GM23248 (cell line): ENCODE measurements at places on chromosomes 6 and 20. TPM values are rescaled to one million over a fixed set of nuclear protein-coding genes. Genes with fewer than 3 reads are reported as not detected.

DNA sequence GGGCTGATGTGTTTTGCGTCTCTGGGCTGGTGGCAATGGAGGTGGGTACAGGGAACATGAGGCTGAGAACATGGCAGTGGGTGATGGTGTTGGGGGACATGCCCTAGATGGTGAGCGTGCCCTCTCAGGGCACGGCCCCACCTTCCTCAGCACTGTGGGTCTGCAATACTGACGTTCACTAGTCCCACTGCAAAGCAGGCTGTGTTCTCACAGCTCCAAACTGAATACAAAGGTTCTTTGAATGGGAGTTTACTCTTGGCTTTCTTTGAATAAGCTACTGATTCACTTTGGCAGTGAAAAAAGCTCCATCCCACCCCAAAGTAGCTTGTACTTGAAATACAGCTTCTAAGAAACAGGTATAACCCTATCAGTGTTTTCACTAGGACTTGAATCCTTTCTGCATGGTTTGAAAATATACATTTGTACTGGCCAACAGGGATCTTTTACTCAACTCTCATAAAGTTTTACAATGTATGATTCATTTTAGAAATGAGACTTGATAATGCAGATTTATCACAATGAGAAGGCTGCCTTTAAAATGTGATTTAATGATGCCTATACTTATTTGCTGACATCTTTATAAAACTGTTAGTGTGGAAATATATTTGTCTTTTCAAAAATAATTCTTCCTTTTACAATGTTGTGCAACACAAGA lies 400.7 kb downstream of the ZFAND3 start:
- no peak for DNase-seq

Gene TAP1
- 29.8 and 30.7 TPM in 2 replicates for polyA plus RNA-seq

DNA sequence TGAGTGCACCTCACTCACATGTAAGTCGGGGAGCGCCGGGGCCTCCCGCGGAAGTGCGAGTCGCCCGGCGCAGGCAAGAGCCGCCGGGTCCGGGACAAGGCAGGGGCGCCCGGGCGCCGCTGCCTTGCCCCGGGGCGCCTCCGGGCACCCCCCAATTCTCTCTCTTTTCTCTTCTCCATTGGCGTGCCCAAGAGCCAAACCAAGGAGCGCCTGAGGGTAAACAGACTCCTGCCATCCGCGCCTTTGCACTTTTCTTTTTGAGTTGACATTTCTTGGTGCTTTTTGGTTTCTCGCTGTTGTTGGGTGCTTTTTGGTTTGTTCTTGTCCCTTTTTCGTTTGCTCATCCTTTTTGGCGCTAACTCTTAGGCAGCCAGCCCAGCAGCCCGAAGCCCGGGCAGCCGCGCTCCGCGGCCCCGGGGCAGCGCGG lies 36.8 kb downstream of the GNAS start:
- DNase-seq = no peak

DNA sequence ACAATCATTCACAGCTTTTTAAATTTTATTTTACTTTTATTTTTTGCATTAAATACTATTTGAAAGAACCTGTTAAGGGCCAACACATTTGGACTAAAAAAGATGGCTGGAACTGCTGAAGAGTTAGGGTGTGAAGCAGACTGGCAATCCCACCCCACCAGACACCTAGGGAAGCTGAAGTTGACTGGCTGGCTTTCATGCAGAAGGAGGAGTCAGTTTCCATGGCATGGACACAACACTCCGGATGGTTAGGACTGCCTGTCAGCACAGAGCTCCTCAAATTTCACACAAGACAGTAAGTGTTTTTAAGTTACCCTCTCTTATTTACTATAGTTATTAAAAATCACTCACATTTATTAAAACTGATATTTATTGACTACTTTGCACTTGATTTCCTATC lies at the start of gene ANKRD66:
Gene ANKRD66, plus strand, starts transcription at position 238 of the 400 bp plus-strand sequence. CDS start 5,016 bp downstream, outside the sequence.
- DNase-seq = no peak

- peak; percentile 82 for DNase-seq
These were observed 8.0 kb upstream of the SIM1 start for GRCh38 chr6:100472674-100473073.

DNA sequence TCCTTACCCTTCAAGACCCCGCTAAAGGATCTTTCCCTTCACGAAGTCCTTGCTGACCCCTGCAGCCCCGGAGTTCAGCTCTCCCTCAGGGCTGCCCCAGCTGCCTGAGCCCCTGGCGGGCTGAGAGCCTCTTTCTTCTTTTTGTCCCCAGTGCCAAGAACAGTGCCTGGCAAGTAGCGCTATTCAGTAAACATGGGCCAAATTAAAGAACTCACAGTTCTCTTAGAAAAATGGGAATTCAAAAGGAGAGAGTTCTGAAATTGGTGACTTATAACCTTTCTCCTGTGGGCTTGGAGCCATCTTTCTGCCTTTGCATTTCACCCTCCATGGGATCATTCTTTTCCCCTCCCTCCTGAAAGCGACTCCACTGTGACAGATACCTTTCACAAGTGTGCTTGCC lies 227.2 kb downstream of the TMEM242 start:
- DNase-seq = no peak

- peak; percentile 4 for DNase-seq
These were observed at the start of gene PROKR2 for GRCh38 chr20:5316188-5317158. Gene PROKR2 (minus strand): TSS chr20:5316954. CDS start chr20:5314369, 2,585 bp downstream.

- DNase-seq = no peak
These were observed 46.3 kb downstream of the HBS1L start for GRCh38 chr6:135008072-135008940.

Gene C4A
- 1.3 and 2.4 TPM in 2 replicates for polyA plus RNA-seq

DNA sequence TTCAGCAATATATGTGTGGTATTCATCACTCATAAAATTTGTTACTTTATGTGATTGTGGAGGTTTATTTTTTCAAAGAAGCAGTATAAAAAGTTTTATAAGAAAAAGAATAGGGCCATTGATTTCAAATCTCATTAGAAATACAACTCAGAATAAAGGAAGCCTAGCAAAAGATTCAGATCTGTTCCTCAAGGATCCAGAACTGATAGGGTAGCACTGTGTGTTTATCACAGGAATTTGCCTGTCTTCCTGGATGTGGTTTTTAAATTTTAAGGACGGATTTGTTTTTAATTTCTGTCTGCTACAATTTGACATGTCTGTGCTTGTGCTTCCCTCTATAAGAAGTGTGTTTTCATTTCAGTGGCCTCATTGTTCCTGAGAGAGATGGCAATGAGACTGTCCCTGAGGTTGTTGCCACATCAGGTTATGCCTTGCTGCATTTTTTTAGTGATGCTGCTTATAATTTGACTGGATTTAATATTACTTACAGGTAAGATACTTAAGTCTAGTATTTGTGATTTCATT lies 74.6 kb downstream of the ATRN start:
- no peak for DNase-seq

DNA sequence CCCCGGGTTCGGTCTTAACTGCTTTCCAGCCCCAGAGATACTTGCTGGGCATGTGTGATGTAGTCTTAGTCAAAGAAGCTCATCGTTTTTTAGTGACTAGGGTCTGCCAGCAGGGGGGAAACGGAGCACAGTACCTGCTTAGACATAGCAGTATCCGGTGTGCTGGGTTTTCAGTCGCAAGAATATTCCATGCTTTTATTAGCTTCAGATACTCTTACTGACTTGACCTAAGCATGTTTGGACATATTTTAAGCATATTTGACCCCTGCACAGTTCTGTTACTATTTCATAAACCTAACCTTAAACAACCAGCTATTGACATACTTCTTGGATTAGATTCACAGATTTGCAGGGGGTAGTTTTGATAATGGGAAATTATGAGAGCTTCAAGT lies 3.0 kb downstream of the E2F3 start:
- DNase-seq = peak; percentile 82

Gene MUC22
- polyA plus RNA-seq = not detected in 2 replicates

GRCh38 chr6:9121549-9121948 lies 686.2 kb upstream of the SLC35B3 start:
- peak; percentile 73 for DNase-seq

DNA sequence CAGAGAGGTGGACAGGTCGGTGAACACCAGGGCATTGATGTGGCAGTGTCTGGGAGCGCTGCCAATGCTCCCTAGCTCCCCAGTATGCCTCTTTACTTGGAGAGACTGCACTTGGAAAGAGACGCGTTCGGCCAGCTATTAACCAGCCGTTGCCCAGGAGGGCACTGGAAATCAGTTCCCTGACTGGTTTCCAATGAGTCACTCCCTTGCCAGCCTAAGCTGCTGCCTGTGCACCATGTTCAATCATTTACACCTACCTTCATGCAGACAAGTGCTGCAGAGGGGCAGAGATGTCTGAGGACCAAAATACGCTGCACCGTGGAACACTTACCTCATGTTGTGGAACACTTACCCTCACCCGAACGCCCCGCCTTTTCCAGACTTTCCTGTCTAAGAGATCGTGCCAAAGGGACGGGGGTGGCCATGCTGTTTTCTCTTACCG lies 151.6 kb downstream of the SOBP start:
- no peak for DNase-seq

DNA sequence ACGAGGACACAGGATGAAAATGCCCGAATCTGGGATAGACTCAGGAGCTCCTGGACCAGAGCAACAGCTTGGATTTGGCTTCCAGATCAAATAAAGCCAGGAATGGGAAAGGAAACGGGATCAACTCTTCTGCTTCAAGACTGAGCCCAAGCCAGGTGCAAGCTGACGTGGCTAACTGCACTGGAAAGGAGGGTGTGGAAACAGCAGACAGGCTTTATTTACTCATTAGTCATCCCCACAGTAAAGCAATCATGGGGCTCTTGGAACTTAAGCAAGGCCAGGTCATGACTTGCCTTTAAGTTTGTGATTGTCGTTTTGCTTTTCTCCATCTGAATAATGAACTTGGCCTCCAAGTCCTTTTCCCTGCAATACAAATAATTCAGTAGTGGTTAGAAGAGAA lies 45.2 kb downstream of the KIF16B start:
- peak; percentile 83 for DNase-seq

GRCh38 chr6:91281901-91282300 lies 695.0 kb upstream of the MAP3K7 start:
- DNase-seq = no peak

Gene OPRM1
- polyA plus RNA-seq = not detected in 2 replicates

DNA sequence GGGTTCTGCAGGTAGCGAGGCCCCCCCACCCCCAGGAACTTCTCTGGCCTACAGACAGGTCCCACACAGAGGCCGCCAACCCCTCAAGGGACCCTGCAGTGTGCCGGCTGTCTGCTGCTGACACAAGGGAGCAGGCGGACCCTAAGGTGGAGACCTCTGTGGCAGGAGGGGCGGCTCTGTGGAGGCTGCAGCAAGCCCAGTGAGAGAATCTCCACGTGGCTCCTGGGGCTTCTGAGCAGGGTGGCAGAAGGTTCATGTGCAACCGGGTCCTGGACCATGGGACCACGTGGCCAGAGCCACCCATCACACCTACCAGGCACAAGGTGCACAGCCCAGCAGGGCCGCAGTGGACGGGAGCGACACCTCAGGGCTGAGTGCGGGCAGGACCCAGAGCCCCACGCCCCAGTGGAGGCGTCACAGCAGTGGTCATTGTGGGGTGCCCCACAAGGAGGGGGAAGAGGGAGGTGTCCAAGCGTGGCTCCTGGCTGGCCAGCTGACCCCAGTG lies 4.3 kb downstream of the ARFRP1 start:
- DNase-seq = no peak

DNA sequence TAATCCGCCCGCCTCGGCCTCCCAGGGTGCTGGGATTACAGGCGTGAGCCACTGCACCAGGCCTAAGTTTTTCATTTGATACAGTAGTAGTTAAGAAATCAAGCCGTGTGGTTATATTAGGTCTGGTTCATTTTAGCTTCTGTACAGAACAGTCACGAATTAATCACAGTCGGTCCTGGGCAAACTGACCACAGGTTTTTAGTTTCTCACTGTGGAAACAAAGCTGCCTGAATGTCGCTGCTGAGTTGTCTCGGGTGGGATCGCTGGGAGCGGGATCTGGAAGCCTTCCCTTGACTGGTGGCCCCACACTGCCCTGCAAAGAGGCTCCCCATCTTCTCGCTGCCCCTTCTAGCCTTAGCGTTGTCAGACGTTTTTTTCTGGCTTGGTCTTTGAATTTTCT lies 18.6 kb downstream of the UCKL1 start:
- peak; percentile 23 for DNase-seq

DNA sequence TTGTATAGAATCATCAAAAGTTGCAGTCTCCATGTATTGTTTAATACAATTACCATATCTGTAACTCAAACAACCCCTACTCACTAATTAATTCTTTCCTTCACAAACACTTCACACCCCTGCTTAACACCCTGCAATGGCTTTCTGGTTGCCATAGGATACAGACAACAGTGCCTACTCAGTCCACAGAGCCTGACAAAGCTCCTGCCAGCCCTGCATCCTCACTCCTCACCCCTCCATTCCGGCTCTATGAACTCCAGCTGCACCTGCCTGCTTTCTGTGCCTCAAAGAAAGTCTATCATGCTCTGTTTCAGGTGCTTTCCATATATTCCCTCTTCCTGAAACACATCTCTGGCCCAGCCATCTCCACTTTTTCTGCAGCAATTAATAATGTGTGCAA lies 253.4 kb downstream of the HACE1 start:
- no peak for DNase-seq

Gene BEND6
- 22.5 and 25.1 TPM in 2 replicates for polyA plus RNA-seq

GRCh38 chr6:32796848-32797776 lies 19.7 kb downstream of the HLA-DOB start:
- peak; percentile 74 for DNase-seq

Gene MAS1
- not detected in 2 replicates for polyA plus RNA-seq

DNA sequence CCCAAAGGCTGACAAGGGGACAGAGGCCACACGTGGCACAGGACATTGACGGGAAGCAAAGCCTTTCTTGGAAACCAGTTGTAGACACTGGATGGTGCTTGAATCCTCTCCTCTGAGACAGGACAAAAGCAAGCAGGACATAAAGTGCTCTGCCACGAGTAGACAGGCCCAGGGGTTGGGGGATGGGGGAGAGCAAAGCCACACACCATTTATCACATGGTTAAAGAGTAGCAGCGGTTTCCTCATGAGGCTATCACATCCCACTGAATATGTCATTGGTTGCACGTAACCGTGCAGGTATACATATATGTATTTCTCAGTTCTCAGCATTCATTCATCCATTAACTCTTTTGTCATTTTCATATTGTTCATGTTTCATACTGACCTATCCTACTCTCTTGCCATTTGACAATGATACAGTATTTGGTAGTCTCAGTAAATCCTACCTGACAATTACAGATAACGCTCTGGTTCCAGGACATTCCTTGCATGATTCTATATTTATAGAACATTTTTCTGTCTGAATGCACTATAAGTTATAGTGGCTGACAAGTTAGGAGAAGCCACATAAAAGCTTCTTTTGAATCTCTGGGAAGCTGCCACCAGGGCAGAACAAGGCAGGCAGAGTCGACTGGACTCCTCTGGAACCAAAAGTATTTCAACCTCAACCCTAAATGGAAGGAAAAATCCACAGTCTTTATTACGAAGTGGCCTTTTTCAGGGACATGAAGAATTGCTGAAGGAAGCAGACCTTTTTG lies 23.5 kb downstream of the METTL24 start:
- no peak for DNase-seq

Gene EPB41L1
- 15.4 and 17.0 TPM in 2 replicates for polyA plus RNA-seq

DNA sequence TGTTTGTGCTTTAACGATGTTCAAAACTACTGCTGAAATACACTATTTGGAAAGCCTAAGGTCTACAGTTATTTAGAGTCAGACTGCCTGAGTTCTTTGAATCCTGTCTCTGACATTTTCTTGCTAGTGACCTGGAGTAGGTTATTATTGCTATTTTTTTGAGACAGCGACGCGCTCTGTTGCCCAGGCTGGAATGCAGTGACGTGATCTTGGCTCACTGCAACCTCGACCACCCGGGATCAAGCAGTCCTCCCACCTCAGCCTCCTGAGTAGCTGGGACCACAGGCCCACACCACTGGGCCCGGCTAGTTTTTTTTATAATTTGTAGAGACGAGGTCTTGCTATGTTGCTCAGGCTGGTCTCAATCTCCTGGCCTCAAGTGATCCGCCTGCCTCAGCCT lies 96.6 kb downstream of the TIAM2 start:
- DNase-seq = no peak

- no peak for DNase-seq
These were observed 22.2 kb downstream of the CST8 start for GRCh38 chr20:23513164-23513563.

Gene PROKR2
- polyA plus RNA-seq = not detected in 2 replicates
